Activated T-cell treated with anti-CD3 and anti-CD28 coated beads, Interleukin-2, amount 50 U/mL, for 1 hour (primary cell): ENCODE measurements at places on chromosomes 2 and 18.

GRCh38 chr2:55099878-55100820 is 49.9 kb upstream of the RTN4 start:
- no peak for DNase-seq

DNA sequence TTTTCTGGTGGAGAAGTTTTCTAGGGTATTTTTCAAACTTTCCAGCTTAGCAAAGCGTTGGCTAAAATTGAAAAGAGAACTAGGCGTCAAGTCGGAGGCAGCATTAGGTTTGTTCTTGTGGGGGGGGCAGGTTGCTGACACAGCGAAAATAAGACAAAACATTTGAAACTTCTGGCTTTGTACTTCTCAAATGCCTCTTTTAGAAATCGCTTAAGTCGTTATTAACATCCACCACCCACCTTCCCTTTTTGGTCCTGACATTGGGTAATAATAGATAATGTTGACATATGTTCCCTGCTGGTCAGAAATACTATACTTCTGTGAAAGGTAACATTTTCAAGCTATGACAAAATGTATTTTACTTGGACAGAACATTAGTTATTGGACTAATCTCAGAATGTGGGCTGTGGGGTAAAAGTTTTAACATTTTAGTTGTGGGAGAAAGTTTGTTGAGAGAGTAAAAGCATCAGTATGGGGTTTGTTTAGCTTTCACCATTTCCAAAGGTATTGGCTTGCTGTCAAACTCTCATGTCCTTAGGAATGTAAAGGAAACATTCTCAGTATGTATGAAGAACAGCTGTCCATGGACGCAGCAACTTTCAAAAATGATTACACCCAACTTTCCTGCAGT is 88.1 kb upstream of the ZEB2 start:
- no peak for DNase-seq

DNA sequence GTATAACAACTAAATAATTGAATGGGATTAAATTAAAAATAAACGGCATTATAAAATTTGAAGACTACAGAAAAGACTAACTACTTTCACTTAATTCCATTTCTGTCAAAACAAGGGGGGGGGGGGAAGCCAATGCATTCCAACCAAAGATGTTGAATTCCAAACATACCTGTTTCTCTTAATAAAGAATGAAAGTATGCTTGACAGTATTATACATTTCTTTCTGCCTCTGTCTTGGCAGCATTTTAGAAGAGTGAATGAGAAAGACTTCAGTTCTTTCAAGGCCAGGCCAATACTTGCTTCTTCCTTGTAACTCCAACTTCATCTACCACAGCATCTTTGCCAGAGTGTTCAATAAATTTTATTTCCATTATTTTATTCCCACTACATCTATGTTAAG is 65.9 kb downstream of the PDE11A start:
- no peak for DNase-seq

DNA sequence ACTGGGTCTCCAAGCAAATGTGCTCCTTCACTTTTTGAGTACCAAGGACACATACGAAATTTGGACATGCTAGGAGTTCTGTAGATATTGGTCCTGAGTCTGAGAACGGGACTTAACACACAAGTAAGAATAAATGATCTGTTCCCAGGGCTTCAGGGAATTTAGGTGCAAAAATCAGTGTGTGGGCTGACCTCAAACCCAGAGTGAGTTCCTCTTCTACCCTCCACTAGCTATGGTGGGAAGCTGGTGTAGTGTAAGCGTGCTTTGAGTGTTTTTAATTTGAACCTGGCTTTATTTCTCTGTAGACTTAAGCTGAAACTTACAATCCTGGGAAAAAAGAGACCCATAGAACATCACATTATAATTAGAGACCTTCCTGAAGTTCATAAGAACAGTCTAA is 50.5 kb downstream of the MYO3B start:
- DNase-seq, result no peak

- DNase-seq, result no peak
Observed at GRCh38 chr2:134739879-134740301, 21.1 kb upstream of the TMEM163 start.

- no peak for DNase-seq
Observed at GRCh38 chr2:61425605-61426155, 45.2 kb downstream of the USP34 start.

DNA sequence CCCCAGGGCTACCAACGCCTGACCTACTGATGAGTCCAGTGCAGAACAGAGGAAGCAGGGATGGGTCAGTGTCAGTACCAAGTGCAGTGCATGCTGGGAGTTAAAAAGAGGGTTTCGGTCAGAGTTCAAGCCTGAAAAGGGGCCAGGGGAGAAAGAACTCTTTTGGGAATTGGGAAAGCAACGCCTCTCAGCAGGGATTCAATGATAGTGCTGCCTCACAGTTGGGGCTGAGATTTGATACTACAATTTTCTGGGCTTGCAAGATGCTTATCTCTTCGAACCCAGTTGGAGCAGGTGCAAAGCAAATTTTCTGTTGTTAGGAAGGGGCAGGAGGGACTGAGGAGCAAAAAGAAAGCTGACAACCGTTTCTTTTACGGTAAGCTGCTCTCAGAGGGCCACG is 82.6 kb downstream of the CERKL start:
- no peak for DNase-seq

GRCh38 chr2:230913406-230914143 is 11.5 kb downstream of the GPR55 start:
- DNase-seq, result peak; percentile 7

DNA sequence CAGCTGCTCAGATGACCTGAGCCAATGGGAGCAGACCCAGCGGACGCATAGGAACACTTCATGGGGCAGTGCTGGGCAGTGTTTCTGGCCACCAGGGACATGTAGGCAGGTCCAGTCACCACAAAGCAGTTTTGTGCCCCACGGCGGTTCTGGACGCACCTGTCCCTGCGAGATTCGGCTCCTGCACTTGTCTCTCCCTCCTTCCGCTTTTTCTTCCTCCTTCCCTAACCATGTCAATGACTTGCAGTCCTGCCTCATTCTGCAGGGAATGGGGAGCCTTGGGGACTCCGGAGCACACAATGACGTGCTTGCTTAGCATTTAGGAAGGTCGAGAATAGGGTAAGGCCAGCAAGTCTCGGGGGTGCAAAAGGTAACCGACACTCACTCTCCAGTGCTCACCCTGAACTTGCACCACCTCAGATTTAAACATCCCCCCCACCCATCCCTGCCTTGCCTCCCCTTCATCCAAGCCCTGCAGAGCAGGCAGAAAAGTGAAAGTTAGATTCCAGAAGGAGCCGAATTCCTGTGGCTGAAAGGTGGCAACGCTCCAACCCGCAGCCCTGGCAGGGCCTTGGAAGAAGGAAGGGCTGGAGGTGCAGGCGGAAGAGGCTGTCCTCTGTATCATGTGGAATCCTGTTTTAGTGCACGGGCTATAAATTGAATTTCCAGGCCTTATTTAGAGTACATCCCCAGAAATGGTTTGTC is 40.5 kb upstream of the ATG16L1 start:
- no peak for DNase-seq

GRCh38 chr2:36528766-36529392 is 69.1 kb downstream of the FEZ2 start:
- no peak for DNase-seq

- peak; percentile 92 for DNase-seq
Observed at GRCh38 chr2:190648289-190649034, 421 bp upstream of the NAB1 start.

- no peak for DNase-seq
Observed at GRCh38 chr2:133908171-133908570, 339.9 kb upstream of the NCKAP5 start.
